Heart right ventricle (tissue), 16 donors: ENCODE measurements at places on chromosomes 6 and 20. TPM values are rescaled to one million over a fixed set of nuclear protein-coding genes. Genes with fewer than 3 reads are reported as not detected.

- H3K27ac ChIP-seq: no peak overlapping the region
- DNase-seq: no peak
- H3K27me3 ChIP-seq: no peaks in the 10 kb centered on the region
- H3K36me3 ChIP-seq: no peaks in the 10 kb centered on the region
- no peak overlapping the region for H3K4me3 ChIP-seq
Measured at GRCh38 chr6:144718431-144718830, 433.3 kb downstream of the UTRN start.

DNA sequence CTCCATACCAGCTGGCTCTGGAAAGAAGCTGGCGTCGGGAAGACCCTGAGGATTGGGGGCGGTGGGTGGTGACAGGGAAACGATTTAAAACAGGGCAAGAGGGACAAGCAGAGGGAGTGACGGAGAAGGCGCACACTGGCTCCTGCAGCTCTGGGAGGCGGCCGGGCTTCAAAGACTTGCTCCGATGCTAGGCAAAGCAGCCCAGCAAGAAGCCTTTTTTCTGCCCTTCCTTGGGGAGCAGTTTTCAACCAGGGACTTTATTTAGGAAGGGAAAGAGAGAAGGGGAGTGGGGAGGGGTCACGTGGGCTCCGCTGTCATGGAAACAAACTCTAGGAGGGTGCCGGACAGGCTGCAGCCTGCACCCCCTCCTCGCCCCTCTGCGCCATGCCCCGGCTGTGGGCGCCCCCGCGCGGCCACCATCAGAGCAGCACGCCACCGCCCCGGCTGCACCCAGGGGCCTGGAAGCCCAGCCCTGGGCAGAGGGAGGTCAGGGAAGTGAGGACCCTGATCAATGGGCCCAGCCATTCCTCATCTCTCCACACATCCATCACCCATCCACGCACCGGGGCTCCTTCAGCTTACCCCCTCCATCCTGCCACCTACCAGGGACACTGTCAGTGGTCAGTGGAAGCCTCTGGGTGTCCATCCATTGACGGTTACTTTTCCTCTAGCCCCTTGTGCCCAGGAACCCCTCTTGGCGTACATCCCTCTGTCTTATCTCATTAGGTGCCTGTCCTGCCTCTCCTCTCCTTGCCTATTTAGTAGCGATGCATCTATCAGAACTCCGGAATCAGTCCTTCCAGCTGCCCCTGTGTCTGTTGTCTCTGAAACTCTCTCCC lies 66.6 kb upstream of the CCDC167 start:
- peak overlapping the region; percentile 39 for H3K4me3 ChIP-seq
- peak; percentile 37 for DNase-seq
- H3K27ac ChIP-seq: no peak overlapping the region
- no peaks in the 10 kb centered on the region for H3K36me3 ChIP-seq
- no peaks in the 10 kb centered on the region for H3K27me3 ChIP-seq

- H3K27me3 ChIP-seq: no peaks in the 10 kb centered on the region
- DNase-seq: no peak
- no peak overlapping the region for H3K27ac ChIP-seq
- no peaks in the 10 kb centered on the region for H3K36me3 ChIP-seq
- no peak overlapping the region for H3K4me3 ChIP-seq
- H3K4me1 ChIP-seq: peaks cover 6% of the 10 kb centered on the region
Measured at GRCh38 chr6:38573801-38574395, 65.8 kb downstream of the BTBD9 start.

DNA sequence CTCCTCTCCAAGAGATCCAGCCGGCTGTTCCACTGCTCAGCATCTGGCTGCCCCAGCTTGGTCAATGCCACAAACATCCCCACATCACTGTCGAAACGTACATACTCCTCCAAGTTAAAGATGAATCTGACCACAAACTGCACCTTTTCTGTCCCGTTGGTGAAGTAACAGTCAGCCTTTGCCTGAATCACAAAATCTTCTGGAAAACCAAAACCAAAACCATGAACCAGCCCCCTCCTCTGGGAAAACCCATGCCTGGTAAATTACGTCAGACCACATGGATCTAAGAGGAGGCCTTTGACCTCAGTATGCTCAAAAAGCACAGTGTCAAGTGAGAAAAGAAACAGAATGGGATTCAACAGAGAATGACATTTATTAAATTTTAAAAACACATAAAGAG lies 1.7 kb downstream of the HLA-DOB start:
- H3K27me3 ChIP-seq: no peaks in the 10 kb centered on the region
- DNase-seq: no peak
- H3K4me3 ChIP-seq: no peak overlapping the region
- H3K27ac ChIP-seq: no peak overlapping the region

DNA sequence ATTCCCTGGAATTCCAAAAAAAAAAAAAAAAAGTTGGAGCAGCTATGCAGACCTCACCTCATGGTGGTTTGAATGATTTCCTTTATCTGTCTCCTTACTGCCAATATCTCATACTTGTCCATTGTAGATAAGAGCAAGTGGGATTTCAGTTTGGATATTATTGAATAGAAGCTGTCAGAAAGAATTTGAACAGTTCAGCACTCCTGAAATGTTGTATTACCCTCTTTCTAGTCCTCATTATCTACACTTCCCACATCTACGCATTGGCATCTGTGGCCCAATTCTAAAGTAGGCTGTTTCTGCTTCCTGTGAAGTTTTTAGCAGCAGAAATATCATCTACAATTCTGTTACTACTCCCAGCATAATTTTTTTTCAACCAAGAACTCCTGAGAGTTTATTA lies 68.2 kb upstream of the KHDRBS2 start:
- H3K4me3 ChIP-seq: no peak overlapping the region
- no peaks in the 10 kb centered on the region for H3K4me1 ChIP-seq
- H3K27me3 ChIP-seq: no peaks in the 10 kb centered on the region
- DNase-seq: no peak

The TFAP2B gene
- not detected for total RNA-seq

DNA sequence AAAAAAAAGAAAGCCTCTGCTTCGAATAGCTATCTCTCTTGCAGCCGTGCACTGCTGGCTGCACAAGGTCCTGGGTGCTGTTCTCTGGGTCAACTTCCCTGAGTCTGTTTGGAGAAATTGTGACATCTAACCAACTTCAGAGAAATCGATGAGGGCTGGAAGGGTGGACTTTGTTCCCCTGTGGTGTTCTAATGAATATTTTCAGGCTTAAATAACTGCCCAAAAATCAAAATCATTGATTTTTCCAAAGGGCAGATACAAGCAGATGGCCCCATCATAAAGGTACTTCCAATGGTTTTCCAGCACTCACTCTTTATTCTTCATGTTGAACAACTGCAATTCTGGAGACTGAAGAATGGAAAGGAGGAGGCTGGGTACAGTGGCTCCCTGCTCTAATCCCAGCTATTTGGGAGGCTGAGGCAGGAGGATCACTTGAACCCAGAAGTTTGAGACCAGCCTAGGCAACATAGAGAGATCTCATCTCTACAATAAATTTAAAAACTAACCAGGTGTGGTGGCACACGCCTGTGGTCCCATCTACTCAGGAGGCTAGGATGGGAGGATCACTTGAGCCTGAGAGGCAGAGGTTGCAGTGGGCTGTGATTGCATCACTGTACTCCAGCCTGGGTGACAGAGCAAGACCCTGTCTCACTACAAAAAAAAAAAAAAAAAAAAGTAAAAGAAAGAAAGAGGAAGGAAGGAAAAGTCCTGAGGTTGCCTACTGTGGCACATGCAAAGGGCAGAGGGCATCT lies 59.1 kb downstream of the FOXA2 start:
- H3K27me3 ChIP-seq: peaks cover 22% of the 10 kb centered on the region
- no peaks in the 10 kb centered on the region for H3K36me3 ChIP-seq
- no peak overlapping the region for H3K27ac ChIP-seq
- no peaks in the 10 kb centered on the region for H3K4me1 ChIP-seq
- no peak for DNase-seq

GRCh38 chr6:12761376-12762115 lies 45.0 kb downstream of the PHACTR1 start:
- H3K4me1 ChIP-seq: no peaks in the 10 kb centered on the region
- DNase-seq: no peak
- no peak overlapping the region for H3K4me3 ChIP-seq
- no peak overlapping the region for H3K27ac ChIP-seq
- H3K27me3 ChIP-seq: peaks cover 28% of the 10 kb centered on the region
